ENCODE measurements at places on chromosomes 5 and 9.

DNA sequence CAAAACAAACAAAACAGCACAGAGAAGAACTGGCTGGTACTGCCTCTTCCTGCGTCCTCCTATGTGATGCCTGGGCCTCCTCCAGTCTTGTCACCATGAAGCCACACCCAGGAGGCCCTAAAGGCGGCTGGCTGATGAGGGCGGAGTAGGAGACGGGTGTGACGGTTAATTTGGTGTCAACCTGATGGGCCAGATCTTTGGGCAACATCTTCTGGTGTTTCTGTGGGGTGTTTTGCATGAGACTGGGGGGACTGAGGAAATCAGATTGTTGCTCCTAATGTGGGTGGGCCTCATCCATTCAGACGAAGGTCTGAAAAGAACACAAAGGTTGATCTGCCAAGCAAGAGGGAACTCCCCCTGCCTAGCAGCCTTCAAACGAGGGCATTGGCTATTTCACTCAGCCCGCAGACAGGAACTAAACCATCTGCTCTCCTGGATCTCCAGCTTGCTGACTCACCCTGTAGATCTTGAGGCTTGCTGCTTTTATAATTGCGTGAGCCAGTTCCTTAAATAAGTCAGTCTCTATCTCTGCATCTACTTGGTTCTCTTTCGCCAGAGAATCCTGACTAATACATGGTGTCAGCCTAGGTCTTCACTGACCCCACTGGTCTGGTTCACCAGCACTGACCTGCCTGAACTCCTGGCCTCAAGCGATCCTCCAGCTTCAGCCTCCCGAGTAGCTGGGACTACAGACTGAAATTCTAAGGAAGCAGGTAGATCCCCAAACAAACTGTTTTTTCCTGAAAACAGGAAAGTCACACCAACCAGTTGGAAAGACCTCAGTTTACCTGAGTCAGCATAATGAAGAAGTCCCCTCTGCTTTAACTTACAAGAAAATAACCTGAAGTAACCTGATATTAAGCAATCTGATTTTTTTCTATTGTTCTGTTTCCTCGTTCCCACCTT, 12.8 kb upstream of the ZFP62 start:
- DNase-seq, result no peak

DNA sequence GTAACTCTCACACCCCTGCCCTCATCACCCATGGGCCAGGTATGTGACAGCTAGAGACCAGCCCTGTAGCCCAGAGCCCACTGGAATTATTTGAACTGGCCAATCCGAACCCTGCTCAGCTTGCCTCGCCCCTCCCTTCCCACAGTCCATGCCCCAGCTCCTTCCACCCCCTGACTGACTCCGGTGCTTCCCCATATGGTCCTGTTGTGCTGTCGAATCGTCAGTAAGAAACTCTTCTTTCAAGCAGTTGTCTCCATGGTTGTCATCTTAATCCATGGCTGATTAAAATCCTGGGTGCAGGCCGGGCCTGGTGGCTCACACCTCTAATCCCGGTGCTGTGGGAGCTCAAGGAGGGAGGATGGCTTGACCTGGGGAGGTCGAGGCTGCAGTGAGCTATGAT, 118.5 kb downstream of the COL23A1 start:
- no peak for DNase-seq

DNA sequence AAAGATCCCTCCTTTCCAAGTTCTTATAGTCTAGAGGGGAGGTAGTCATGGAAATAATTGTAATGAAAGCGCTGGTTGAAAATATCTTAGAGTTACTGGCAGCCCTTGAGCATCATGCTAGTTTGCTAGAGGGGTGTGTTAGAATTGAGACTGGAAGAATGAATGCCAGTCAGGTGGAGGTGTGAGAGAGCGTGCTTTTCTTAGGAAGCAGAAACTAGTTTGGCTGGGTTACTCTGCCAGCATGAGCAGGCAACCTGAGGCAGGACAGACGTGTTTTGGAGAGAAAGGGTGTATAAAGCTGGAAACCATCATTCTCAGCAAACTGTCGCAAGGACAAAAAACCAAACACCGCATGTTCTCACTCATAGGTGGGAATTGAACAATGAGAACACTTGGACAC, 43.6 kb upstream of the DHFR start:
- no peak for DNase-seq

- DNase-seq, result no peak
Observed at GRCh38 chr9:103364753-103365152, 369.6 kb downstream of the CYLC2 start.

DNA sequence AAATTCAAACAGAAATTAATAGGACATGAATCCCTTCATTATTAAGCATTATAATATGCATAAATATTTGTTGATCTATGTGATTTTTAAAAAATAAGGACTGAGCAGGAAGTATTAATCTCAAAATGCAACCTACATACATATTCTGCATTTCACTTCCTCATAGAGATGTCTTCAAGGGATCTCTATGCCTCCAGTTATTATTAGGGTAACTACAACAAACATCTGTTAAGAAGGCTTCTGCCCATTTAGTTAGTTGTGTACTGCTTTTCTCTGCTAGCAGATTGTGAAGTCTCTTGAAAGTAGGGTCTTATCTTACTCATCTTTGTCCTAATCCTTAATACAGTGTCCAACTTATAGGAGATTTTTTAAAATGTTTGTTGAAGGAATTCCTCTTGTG, 414.1 kb downstream of the ACTL7B start:
- DNase-seq, result no peak

GRCh38 chr5:9698841-9699240, 68.7 kb upstream of the TAS2R1 start:
- DNase-seq, result no peak

DNA sequence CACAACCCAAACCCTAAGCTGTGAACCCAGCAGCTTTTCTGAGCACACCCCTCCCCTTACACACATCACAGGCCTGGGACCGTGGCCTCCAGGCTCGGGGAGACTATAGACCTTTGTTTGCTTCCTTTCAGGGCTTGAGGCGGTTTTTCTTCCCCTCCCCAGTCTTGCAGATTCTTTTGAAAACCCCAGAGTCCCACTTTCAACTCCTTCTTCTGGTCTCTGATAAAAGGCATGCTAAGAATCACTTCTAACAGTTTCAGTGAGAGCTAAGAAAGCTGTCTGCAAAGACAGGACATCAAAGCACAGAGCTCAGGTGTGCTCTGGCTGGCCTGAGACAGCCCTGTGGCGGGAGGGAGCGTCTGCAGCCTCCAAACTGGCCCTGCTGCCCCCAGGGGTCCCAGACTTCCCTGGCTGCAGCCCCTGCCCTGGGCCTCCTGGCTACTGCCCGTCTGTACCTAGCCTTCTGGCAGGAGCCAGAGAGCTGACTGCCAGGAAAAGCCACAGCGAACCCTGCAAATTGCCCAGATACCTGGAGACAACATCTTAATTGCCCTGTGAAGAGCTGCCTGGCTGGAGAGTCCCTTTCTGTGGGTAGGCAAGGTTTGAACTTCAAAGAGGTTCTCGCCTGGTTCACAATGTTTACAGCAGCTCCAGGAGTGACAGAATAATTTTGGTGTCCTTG, 138.9 kb downstream of the GADD45G start:
- DNase-seq, result no peak

Measured in NCI-H2029 treated with DMSO at 0.1 percent for 48 hours (cell line).